ENCODE measurements at places on chromosomes 1 and 21. TPM values are rescaled to one million over a fixed set of nuclear protein-coding genes. Genes with fewer than 3 reads are reported as not detected.

DNA sequence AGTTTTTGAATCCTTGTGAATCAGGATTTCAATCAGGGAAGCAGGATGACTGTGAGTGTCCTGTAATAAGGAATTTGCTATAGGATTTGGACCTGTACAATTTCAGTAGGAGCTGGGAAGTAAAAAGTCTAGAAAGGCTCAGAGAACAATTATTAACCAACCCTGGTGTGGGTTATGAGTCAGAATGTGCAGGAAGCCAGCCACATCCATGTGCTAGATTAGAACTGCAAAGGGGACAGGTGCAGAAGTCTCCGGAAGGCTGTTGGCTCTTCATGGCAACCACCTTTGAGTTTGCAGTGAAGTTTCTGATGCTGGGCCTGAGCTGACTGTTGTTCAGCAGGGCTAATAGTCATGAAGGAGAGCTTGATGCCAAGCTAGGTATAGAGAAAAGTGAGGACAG lies 70.7 kb downstream of the SPATA46 start:
- DNase-seq, result no peak

DNA sequence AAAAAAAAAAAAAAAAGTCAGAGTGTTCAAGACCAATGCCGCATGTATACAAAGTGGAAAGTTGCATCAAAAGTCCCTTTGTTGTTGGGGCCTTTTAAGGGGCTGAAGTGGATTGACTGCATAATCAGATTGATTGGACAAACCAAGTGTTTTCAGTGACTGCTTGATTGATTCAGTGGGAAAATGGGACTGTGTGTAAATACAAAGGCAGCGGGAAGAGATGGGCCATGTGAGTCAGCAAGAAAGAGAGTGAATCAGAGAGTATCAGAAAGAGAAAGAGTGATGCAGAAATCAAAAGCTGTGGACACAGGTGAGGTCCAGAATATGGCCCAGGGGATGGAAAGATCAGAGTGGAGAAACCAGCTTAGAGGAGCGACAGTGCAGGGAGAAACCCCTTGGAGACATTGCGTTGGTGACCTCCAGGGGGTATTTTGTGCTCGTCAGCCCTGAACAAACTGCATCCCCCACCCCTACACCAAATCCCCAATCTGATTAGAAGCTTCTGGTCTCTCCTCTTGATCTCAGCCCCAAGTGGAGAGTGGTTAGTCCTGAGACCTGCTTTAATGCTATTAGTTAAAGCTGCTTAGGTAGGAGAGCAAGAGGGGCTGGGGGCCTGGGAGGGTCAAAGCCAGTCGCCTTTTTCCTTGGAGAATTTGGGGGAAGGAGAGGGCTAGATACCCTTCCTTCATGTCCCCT lies 5.1 kb upstream of the ETV3L start:
- DNase-seq, result no peak

DNA sequence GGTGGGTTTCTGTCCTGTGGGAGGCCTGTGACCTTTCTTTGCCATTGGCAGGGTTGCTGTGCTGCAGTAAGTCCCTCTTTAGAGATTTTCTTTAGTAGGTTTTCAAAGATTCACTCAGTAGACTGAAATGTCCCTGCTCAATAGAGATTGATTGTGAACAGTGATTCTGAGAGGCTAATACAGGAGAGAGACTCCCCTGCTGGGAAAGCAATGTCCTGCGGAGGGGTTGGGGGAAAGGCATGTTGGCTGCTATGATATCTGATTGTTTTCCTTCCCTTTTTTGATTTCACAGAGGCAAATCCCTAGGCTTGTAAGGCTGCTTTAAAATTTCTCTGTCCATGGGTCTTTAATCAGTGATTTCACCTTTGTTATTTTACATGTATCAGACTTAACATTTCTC lies 589.9 kb downstream of the ADGRL2 start:
- DNase-seq, result no peak

The C1orf94 gene
- not detected for total RNA-seq

Measured in tongue (tissue), 3 donors.